ENCODE measurements at places on chromosomes 7 and 10.
A peak's percentile ranks its signal among the peaks of the same experiment; 100 is the strongest.

DNA sequence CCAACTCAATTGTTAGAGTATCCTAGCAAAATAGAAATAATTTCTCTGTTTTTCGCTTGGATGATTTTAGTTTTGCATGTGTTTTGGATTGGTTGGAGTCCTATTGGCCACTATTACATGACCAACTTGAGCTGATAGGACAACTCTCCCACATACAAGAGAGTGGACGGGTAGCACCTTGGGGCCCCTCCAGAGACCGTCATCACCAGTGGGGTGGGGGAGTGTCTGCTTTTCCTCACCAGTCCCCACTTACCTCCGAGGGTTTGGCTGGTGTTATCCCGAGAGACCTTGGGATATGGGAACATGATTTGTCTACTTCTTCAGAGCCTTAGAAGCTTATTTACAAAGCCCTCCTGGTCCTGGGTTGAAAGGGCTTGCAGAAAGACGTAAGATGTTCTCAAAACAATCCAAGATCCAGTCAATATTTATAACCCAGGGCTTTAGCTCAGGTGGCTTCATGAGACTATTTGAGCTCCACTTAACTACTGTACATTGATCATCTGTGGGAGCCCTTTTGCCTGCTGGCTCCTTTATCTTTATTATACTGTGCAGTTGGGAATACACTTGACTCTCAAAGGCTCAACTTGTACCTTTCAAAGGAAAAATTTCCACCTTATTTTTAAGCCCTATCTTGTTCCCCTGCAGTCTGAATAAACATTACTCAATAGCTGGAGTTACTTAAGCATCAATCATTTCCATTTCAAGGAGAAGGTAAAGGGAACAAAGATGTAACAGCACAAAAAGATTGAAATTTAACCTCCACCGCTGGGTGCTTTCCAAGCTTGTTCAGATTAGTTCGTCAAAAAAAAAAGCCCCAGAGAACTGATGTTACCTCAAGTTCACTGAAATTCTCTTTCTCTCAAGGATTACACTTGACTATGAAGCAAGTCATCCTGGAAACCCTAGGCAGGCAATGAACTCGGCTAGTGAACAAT is 119.7 kb downstream of the WDR11 start:
- DNase-seq: no peak

- DNase-seq: no peak
Observed at GRCh38 chr10:103896225-103896624, 21.8 kb downstream of the STN1 start.

DNA sequence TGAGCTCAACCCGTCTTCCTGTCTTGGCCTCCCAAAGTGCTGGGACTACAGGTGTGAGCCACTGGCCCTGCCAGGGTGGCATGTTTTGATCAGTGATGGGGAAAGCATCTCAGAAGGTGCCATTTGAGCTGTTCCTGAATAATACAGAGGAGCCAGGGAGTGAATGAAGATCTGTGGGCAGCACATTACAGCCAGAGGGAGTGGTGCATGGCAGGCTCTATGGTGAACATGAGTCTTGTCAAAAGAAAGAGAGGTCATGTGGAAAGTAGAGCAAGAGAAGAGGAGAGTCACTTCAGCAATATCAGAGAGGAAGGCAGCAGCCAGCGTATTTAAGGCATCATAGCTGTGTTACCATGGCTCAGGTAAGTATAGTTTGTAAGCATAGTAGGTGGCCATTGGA is 275.7 kb upstream of the LRGUK start:
- no peak for DNase-seq

DNA sequence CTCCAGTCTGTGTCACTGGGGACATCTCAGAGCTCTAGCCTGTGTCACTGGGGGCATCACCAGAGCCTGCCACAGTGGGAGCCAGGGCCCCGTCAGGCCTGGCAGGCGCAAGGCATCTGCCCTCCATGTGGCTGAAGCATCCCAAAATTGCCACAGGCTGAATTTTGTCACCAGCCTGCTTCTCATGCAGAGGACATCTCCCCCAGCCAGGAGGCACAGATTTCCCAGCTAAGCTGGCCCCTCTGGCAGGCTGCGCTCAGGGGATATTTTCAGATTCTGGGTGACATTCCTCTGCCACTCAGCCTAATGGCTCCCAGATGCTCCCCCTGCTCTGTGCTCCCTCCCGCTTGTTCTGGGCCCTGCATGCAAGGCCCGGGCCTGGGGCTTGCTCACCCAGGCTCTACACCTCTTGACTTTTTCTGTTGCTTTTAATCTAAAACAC is 64.6 kb downstream of the COL13A1 start:
- no peak for DNase-seq

DNA sequence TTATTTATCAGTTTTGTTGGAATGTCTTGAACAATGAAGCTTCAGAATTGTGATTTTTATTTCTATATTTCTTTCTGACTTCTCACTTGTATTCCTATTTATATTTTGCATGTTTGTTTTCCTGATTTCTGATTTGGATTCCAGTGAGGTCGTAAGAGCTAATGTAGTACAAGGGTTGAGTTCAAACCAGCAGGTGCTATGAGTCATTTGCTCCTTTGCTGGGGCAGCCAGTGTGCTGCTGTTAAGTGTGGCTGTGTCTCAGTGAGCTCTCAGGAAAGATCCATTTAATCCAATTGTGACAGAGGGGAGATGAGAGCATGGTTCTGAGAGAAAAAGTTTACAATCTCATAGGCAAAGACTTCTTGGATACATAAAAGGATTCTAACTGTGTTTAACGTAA is 48.6 kb downstream of the MCU start:
- no peak for DNase-seq

DNA sequence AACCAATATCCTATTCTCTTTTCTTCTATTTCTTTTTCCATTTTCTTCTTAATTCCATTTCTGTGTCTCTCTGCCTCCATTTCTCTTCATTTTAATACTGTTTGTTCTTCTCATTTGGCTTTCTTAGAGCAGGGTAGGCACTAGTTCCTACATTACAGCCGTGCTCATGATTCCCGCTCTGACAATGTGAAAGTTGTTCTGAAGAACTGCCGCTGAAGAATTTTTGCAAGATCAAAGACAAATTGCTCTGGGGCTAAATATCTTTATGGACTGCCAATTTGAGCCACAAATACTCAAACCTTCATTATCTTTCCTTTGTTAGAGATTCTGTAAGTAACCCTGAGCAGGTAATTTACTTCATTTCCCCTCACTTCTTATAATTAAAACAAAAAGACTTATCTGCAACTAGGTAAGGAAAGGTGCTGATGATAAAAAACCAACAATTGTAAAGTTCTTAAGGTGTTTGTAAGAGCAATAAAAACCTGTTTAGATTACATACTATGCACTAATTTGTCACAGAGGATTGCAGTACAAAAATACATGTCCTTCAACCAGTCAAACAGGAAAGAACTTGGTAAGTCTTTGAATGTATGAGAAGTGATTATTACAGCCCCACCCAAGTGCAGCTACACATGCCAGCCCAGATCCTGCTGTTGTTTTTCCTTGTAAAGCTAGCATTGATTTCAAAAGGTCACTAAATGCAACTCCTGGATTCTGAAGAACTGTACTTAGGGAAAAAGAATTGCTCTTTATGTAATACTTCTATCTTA is 127.5 kb downstream of the COL28A1 start:
- DNase-seq: no peak

DNA sequence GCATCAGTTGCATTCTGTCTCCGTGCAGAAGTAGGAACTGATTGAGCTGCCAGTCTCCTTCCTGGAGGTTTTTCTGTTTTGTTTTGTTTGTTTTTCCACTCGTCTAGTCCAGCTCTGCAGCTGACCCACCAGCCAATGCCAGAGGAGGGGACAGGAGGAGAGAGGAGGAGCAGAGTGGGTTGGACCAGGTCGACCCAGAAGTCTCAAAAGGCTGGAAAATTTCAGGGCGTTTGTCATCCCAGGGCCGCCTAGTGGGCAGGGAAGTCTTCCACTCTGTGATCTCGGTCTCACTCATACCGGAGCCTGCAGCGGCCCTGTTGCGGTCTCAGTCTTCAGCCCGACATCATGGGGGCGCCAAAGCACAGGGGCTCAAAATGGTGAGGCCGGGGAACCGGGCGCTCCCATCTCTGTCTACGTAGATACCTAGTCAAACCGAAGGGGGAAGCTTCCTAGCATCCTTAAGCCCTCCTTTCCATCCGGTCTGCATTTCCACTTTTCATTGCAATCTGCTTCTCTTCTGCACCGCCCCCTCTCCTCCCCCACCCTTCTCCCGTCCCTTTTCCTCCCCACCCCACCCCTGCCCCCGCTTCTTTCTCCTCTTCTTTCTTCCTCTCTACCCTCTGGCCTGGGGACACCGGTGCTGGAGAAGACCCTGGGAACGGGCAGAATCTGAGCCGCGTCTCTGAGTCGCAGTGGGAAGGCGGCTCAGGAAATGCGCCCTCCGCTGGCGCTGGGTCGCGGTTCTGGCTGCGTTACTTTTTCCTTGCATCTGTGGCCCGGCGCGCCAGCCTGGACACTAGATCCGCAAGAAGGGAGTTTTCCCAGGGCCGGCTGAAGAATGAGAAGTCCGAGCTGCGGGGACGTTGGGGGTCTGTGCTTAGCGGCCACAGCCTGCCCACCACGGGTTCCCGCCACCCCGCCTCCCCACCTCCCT is 16.2 kb upstream of the PAX2 start:
- peak; percentile 31 for DNase-seq

- DNase-seq: no peak
Observed at GRCh38 chr10:73965890-73966768, 31.8 kb upstream of the VCL start.

- DNase-seq: no peak
Observed at GRCh38 chr10:1373287-1373686, 317.1 kb downstream of the WDR37 start.
